CD8-positive, alpha-beta memory T cell (primary cell): ENCODE measurements at places on chromosomes 3 and 15. TPM values are rescaled to one million over a fixed set of nuclear protein-coding genes. Genes with fewer than 3 reads are reported as not detected.

- no peak for DNase-seq
Measured at GRCh38 chr3:192417559-192418055, 309.7 kb downstream of the FGF12 start.

GRCh38 chr3:17775073-17775472 is 32.6 kb upstream of the TBC1D5 start:
- no peak for DNase-seq

The IMPG2 gene
- 0.20 TPM for total RNA-seq

DNA sequence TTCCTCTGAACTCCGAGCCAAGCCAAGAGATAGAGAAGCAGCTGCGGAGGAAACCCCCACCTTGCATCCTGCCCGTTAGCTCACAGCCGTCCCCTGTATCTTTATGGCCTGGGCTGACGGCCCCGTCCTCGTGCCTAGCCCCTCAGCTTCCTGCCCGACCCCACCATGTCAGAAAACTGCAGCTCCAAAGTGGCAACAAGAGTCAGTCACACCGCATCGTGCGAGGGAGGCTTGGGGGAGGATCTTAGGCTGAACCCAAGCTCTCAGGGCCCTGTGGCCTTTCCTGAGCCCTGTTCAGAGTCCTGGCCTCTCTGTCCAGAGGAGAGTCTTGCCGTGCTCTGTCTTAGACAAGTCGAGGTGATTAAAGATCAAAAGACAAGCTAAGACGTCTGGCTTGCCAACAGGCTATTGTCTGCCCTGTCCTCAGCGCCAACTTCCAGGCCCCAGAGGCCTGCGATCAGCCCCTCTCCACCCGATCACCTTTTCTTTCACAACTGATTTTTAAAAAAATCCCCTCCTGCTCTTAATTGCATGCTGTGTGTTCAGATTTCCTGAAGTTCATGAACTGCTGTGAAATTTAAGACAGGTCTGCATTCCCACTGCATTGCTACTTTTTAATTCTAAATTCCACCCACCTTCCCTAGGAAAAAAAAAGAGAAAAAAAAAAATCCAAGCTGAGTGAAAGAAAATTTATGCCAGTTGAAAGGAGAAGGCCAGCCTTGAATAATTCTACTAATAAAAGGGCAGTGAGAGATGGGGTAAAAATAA is 89.7 kb upstream of the WNT5A start:
- no peak for DNase-seq

DNA sequence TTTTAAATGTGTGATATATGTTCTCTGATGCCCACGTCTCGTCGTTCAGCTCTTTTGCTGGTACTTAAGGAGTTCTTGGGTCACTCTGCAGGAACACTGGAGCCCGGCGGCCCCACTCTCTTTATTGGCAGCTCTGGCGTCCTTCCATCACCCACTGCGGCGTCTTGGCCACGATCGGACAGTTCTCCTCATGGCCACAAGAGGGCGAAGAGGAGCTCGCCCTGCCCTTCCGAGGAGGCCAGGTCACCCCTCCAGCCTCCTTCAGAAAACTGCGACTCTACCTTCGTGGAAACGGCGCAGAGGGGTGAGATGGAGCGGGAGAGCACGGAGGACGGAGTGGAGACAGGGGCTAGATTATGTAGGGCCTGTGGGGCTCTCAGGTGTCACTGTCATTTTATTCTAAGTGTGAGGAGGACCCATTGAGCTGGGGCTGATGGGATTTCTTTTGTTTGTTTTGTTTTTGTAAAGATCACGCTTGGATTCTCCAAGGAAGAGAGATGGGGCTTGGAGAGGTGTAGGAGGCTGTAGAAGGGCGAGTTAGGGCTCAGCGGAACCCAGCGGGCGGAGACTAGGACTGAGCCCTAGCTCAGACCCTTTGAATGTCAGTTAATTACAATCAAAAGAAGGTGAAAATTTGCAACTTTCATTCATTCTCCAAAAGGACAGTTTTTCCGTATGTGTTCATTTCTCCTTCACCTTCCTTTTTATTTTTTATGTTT is 28.0 kb upstream of the GABRA5 start:
- no peak for DNase-seq

DNA sequence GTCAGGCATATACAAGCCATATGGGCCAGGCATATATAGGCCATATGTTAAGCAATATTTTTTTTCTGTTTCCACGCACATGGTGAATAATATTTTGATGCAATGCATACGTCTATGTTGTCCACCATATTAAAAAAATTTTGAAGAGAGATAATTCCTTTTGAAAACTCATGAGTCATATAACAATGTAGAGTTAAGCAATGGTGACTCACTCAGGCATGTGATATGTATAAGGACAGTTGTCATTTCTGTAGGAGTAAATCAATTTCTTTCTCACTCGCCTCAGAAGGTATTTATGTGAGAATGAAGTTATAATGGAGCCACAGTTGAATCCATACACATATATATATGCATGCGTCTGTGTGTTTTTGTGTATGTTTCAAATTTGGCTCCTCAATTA is 272.6 kb downstream of the EPHA3 start:
- no peak for DNase-seq
